Stimulated activated CD8-positive, alpha-beta memory T cell treated with anti-CD3 and anti-CD28 coated beads, Interleukin-2, amount 100 ng/mL, for 1 hour (primary cell): ENCODE measurements at places on chromosomes 1 and 21.

DNA sequence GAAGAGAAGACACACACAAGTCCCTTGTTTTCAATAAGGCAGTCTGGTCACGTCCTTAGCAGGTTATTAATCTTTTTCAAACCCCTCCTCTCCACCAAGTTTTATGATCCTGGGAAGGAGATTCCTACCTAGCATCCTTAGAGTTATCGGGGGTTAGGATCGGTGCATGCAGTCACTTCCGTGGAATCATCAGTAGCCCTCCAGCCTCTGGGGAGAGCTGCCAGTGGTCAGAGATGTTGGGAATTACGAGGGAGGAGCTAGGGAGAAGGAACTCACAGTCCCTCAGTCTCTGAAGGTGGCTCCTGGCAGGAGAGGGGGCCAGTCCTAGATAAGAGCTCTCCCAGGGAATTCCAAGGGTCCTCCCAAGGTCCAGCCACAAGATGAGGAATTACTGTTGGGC, 57.7 kb upstream of the ATP5PO start:
- DNase-seq = no peak

DNA sequence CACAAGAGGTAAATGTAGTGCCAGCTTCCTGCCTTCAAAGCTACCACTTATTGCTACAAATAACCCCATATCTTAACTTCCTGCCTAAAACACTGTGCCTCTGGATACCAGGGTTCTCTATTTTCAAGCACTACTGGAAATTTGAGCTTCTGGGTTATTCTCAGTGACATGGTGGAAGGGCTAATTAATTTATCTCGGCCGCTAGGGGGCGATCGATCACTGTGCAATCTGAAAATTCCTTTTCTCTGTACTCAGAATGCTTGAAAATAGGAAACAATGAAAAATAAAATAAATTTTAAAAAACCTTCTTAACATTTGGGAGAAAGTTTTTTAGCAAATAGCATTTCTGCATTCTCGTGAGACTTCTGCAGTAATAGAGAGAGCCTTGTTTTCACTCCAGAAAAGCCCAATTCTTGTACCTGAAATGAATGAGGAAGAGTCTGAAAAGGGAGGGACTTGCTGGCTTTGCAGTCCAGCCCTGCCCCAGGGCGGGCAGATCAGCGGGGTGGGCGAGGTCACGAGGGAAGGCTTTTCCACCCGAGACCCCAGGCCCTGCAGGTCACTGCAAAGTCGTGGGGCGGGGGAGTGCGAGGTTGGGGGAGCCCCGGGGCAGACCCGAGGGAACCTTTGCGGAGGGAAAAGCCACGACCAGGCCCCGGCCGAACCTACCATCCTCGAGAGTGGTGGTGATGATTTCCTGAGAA, 276.7 kb downstream of the PCP4 start:
- no peak for DNase-seq

GRCh38 chr1:68384321-68384813, 65.4 kb downstream of the RPE65 start:
- no peak for DNase-seq

- DNase-seq = no peak
Observed at GRCh38 chr1:208782186-208782585, 538.0 kb upstream of the PLXNA2 start.

DNA sequence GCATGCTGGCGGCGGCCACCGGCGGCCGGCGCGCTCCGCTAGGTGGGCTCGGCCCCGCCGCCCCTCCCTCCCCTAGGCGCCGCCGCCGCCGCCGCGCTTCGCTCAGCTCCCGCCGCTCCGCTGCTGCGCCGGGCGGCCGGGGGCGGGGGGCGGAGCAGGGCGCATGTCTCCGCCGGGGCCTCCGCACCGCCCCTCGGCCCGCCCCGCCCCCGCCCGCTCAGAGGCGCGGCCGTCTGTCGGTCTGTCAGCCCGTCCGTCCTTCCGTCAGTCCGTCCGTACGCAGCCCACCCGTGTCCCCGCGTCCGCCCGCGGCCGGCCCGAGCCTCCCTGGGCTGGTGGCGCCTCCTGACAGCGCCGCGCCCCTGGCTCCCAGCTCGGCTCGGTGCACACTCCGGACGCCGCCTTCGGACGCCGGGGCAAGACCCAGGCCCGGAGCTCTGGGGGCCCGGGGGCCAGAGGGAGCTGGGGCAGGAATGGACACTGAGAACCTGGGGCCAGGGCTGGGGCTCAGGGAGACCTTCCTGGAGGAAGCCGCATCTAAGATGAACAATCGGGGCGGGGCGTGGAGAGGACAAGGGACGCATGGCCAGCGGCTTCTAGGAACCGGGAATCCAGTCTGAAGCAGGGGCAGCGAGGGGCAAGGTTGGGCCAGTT, at the start of gene GPR153:
GPR153 (minus strand) TSS at position 138 of the 654 bp plus-strand sequence. CDS start 6,193 bp downstream, outside the sequence.
- DNase-seq = peak; percentile 21

GRCh38 chr1:20739225-20739624, 6.7 kb upstream of the SH2D5 start:
- no peak for DNase-seq

GRCh38 chr1:19307794-19308508, 4.0 kb downstream of the AKR7A2 start:
- no peak for DNase-seq

DNA sequence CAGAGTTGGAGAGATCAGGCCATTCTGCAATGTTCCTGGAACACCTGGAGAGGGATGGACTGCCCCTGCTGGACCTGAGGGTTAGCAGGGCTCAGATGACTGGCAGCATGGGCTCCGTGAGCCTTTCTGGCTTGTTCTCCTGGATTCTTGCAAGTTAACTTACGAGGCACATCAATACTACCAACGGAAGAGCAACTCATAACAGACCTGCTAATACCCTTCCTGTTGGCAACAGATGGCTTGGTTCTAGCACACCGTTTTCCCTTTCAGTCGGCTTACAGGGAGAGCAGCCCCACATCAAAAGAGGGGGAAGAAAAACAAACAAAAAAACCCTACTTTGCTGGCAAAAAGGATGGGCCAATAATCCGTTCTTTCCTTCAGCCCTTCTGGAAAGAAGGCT, 47.9 kb downstream of the SLC66A1 start:
- DNase-seq = no peak

DNA sequence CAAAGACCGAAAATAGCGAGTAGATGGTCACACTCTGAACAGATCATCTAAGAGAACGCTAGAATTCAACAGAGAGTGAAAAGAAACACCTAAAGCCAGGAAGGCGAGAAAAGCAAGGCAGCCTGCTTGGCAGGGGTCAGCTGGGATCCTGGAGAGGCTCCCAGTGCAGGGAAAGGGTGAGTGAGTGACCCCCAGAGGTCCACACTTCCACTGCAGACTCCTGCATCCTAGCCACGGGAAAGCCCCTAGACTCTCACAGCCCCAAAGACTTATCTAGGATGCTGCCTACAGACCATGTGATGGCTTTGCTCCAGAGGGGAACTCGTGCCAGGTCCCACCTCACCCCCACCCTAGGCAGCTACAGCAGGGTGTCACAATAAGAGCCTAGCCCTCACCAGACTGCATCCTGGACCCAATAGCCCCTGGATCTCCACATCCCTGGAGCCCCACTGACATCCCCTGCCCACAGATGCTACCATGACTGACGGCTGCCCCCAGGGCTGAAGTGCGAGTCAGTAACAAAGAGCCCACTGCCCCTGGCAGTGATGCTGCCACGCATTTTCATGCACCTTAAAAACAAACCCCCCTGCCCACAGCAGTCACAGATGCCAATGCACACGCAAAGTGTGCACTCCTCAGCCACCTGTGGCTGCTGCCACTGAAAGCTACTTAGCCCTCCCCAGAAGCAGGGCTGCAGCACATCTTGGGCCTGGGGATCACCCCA, 62.2 kb downstream of the PSMG1 start:
- no peak for DNase-seq

DNA sequence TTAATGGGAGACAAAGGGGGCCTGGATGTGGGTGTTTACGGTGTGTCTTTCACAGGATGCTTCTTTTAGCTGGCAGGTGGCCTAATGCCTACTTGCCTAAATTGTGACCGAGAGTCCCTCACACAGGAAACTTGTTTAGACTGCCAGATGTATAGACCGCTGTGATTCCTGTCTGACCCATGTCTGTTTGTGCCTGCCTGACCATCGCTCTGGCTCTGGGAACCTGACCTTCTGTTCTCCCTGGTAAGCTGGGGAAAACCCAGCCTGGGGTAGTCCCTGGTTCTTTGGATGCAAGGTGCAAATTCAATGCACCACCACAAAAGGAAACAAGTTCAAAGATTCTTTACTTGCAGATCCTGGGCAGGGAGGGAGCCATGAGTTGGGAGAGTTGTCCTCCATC, 68.4 kb downstream of the DMRTA2 start:
- DNase-seq = no peak

DNA sequence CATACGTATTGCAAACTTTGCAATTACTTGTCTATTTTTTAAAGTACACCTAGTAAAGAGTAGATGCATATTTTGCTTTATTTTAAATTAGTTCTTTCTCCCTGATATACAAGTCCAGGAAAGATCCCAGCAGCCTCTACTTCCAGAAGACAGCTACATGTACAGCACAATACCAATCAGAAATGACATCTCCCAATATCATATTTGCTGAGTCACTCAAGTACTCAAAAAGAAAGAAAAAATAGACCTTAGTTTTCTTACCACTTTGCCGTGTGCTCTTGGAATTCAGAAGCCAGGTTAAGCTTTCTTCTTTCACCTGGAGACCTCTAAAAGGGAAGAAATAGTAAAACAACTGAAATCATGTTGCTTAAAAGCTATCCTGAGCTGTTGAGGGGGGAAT, 412.6 kb upstream of the RUNX1 start:
- DNase-seq = no peak

DNA sequence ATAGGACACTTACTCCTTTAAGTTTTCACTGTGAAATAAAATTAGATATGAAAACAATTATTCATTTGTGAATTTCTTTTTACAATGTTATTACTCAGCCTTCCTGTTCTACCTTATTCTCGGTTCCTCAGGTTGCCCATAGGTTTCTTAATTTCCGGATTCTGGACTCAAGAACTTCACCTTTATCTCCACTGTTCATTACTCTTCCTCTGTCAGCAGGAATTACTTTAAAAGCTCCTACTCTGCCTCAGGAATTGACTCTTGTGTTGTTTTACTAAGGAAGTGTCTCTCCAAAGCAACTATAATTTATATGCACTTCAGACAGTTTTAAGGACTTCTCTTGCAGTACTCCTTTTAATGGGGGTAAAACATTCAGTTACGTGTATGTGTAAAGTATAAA, 123.8 kb downstream of the OSBPL9 start:
- DNase-seq = no peak

GRCh38 chr1:225809842-225810578, at the start of gene EPHX1:
EPHX1 (plus strand) TSS chr1:225810124; CDS start chr1:225828730, 18,606 bp downstream.
- peak; percentile 19 for DNase-seq

- DNase-seq = no peak
Observed at GRCh38 chr1:43651188-43651587, 1.2 kb downstream of the KDM4A start.

DNA sequence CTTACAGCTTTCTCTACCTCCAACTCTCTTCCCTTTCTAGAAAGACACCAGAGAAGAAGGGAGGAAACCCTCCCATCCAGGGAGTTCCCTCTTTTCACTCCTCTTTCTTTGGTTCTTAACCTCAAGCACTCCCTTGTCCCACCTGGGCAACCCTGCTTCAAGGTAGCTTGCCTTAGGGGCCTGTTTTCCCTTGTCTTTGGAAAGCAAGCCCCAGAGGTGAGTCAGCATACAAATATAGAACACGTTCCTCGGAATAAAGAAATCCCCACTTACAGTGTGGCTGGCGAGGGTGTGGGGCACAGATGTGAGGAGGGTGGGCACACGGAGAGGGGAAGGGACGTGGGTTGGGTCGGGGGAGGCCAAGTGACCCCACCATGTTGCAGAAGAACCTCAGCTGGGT, 26.1 kb upstream of the KCNE2 start:
- no peak for DNase-seq

GRCh38 chr1:199083680-199084079, 444.8 kb downstream of the PTPRC start:
- no peak for DNase-seq

DNA sequence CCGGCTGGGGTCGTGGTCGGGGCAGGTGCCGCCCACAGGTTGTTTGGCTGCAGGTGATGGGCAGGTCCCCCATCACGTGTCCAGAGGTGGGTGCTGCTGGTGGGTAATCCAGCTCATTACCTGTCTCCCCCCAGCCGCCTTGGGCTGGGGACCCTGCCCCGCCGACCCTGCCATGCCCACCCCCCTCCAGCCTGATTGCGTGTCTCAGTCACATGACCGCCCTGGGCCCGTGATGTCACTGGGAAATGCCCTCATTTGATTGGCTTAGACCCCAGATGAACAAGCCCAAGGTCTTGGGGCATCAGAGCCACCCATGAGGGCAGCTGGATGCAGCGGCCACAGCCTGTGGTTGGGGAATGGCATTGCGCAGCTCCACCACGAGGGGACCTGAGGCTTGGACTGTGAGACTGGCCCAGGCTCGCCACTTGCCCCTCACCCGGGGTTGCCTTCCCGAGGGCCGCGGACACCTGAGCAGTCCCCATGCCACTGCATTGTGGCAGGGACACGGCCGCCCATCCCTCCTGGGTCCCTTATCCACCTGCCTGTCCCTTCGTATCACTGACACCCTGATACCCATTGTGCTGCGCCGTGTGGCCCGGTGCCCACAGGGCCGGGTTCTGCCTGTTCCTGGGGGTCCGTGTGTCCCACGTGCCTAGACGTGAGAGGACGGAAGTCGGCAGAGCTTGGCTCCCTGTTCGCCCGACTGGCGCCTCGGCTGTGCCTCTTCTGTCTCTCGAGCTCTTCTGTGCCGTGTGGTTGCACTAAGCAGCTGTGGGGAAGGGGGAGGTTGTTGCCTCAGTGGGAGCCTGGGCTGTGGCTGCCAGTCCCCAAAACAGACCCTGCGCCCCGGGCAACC, 68.0 kb downstream of the FAAP20 start:
- DNase-seq = no peak

DNA sequence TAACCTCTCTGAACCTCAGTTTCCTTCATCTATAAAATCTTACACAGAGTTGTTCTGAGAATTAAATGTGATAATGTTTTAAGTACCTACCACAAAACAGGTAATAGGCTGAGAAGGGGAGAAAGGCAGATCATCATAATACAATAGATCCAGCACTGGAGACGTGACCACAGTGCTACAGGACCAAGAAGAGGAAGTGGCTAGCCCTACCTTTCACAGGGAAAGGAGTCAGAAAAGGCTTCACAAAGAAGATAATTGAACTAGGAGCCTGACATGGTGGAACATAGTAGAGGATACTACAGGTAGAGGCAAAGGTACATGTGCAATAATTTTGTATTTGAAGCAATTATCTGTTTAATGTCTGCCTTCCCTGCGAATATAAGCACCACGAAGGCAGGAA, 45.1 kb downstream of the ERI3 start:
- no peak for DNase-seq

DNA sequence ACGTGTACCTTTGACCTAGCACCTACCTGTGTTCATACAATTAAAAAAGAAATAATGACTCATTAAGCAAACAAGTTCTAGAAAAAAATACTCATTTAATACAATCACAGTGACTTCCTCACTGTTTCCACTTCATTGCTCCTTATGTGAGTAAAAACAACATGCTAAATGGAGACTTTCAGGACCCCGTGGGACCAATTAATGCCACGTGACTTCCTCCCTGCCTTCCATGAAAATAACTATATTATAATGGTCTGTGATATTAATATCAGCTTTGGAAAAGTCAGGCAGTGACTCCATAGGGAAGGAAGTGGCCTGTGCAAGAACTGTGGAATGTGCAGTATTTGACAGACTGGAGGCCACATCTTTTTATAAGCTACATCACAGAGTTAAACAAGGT, 337.8 kb downstream of the HLX start:
- no peak for DNase-seq

- DNase-seq = no peak
Observed at GRCh38 chr1:191022856-191023255, 545.2 kb upstream of the BRINP3 start.

- DNase-seq = no peak
Observed at GRCh38 chr21:45972716-45973474, 8.7 kb upstream of the COL6A1 start.

- no peak for DNase-seq
Observed at GRCh38 chr1:32878637-32879041, 7.7 kb upstream of the HPCA start.
